ENCODE measurements at places on chromosomes 16 and 17.

GRCh38 chr17:40825599-40825998 lies 3.2 kb upstream of the KRT10 start:
- DNase-seq = no peak

DNA sequence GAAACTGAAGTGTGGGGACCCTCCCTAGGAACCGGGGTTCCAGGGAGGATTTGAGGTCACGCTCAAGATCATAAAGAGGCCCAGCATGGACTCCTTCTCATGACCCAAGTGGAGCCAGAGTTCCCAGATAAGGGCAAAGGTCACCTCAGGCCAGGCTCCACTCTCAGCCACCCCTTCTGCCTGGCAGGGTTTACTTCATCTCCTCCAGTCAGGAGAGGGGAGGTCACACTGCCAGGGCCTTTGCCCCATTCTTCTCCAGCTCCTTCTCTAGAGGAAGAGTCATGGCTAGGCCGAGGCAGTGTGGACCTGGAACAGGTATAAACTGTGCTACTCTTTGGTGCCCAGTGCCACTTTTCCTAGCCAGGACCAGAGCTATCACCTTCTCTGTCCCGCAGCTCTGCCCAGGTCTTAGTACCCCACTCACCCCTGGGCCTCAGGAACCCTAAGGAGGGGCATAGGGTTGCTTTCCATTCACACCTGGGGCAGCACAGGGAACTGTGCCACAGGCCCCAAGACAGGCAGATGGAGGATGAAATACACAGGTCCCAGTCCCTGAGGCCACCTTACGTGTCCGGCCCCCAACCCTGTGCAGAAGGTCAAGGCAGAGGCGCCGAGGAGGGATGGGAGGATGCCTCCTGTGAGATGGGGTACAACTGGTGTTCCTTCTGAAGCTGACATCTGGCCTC lies 879 bp upstream of the ACSF2 start:
- no peak for DNase-seq

GRCh38 chr17:70254735-70255460 lies 85.6 kb downstream of the KCNJ2 start:
- no peak for DNase-seq

DNA sequence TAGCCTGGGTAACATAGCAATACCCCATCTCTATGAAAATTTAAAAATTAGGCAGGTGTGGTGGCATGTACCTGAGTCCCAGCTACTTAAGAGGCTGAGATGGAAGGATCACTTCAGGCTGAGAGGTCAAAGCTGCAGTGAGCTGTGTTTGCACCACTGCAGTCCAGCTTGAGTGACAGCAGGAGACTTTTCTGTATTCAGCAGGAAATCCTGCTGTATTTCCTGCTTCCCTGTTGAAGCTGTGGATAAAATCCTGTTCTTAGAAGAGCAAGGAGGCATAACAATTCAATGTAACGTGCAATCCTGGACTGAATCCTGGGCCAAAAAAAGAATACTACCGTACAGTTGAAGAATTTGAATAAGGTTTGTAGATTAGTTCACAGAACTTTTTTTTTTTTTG lies 62.2 kb downstream of the FBXL20 start:
- no peak for DNase-seq

DNA sequence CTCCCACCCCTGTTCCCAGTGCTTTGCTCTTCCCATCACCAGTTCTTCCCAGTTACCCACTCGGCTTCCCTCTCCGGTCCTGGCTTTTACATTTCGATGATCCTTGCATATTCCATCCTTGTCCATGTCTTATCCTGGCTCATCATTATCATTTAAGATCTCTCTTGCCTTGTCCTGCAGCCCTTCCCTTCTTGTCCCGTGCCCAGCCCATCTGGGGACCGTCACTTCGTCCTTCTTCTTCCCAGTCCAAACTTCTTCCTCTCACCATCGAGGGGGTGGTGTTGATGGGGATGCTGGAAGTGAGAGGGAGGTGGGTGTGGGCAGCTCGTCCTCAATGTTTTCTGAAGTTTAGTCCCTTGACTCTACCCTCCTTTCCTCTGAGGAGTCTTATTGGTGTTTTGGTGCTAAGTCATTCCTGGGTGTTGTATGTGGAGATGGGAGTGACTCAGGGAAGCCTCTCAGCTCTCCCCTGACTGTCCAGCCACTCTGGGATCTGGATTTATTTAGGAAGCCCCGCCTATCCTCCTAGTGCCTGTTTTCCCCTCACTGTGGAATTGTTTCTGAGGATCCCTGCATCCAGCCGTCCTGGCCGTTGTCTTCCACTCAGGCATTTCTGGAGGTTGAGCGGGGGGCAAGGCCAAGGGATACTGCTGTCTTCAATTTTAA lies 975 bp downstream of the SNX29 start:
- DNase-seq = no peak

GRCh38 chr17:70288540-70289290 lies 119.4 kb downstream of the KCNJ2 start:
- DNase-seq = no peak
